ENCODE measurements at places on chromosomes 3 and 15.
A peak's percentile ranks its signal among the peaks of the same experiment; 100 is the strongest.

- DNase-seq: no peak
These were observed 114.2 kb downstream of the AGBL1 start for GRCh38 chr15:86193716-86194380.

GRCh38 chr3:64278625-64279024 lies 53.4 kb upstream of the PRICKLE2 start:
- no peak for DNase-seq

DNA sequence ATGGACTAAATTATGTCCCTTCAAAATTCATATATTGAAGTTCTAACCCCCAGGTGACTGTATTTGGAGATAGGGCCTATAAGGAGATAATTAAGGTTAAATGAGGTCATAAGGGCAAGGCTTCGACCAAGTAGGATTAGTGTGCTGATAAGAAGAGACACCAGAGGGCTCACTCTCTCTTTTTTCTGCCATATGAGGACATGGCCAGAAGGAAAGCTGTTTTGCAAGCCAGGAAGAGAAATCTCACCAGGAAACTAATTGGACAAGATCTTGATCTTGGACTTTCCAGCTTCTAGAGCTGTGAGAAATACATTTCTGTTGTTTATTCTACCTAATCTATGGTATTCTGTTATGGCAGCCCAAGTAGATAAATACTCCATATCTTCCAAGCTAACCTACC lies 503.6 kb upstream of the NAALADL2 start:
- no peak for DNase-seq

DNA sequence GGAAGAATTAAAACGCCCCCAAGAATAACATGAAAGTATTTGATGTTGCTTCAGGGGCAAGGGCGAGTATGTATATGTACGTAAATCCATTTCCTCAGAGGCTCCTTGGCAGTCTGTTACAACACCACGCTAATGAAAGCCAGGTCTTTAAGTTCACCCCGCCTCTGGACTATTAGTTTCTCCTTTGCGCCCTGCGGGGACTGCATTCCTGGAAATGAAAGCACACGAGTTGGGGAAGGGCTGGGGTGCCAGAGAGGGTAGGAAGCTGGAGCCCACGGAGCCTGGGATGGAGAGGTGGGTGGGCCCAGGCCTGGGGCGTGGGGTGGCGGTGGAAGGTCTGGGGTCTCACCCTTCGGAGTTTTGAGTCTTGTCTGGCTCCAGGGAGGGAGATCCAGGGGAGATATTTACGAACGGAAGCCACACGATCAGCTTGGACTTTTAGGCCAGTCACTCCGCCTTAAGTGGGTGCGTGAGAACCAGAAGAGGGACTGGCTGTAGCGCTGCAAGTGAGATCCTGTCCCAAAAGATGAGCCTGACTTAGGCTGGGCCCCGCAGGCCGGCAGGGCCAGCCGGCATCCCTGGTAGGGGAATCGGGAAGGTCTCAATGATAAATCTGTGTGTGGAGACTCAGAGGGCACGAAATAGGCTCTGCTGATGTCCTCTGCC lies 1.6 kb upstream of the PLCL2 start:
- DNase-seq: no peak

GRCh38 chr15:83398626-83399025 lies 48.5 kb upstream of the SH3GL3 start:
- no peak for DNase-seq

GRCh38 chr3:130894130-130894985 lies 474 bp downstream of the ATP2C1 start:
- DNase-seq: peak; percentile 25

GRCh38 chr15:74382004-74382816 lies 14.8 kb upstream of the CYP11A1 start:
- DNase-seq: peak; percentile 39

DNA sequence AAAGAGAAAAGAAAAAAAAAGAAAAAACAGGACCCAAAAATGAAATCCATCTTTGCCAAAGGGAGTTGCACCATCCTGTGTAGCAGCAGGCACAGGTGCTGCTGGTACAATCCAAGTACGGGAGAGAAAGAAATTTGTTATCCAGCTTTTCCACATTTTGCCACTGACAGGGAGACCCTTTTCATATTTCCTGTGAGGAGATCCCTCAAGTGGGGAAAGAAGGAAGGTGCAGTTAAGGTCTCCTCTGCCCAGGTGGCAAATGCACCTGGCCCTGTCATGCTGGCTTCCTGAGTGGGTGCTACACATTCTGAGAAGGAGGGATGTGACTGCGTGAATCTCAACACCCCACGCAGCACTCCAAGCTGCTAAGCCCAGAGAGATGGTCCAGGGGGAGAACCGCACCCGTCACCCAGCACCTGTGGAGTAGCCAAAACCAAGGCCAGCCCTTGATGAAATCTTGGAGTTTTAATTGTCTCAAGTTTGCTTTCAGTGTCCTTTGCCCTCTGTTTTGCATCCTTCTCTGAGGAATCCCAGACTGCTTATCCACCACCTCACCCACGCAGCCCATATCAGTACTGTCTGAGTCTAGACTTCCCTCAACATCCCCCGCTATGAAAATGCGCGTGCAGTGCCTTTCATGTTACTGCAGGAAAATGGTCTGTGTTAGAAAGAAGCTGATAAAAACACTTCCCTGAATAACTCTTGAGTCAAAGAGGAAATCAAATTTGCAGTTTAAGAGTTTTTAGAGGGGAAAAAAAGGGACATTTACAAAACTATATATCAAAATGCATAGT lies 141.9 kb upstream of the THBS1 start:
- DNase-seq: no peak

DNA sequence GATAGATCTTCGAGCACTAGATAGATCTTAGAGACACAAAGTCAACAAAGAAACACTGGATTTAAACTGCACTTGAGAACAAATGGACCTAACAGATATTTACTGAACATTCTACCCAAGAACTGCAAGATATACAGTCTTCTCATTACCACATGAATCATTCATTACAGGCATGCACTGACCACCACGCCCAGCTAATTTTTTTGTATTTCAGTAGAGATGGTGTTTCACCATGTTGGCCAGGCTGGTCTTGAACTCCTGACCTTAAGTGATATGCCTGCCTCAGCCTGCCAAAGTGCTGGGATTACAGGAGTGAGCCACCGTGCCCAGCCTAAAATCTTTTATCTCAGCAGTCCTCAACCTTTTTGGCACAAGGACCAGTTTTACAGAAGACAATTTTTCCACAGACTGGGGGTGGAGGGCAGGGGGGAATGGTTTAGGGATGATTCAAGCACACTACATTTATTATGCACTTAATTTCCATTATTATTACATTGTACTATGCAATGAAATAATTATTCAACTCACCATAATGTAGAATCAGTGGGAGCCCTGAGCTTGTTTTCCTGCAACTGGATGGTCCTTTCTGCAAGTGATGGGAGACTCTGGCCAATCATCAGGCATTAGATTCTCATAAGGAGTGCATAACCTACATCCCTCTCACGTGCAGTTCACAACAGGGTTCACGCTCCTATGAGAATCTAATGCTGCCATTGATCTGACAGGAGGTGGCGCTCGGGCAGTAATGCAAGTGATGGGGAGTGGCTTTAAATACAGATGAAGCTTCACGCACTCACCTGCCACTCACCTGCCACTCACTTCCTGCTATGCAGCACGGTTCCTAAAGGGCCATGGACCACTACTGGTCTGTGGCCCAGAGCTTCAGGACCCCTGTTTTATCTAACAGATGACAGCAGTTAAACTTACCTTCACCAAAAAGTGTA lies 21.7 kb downstream of the CSNK1G1 start:
- DNase-seq: no peak

DNA sequence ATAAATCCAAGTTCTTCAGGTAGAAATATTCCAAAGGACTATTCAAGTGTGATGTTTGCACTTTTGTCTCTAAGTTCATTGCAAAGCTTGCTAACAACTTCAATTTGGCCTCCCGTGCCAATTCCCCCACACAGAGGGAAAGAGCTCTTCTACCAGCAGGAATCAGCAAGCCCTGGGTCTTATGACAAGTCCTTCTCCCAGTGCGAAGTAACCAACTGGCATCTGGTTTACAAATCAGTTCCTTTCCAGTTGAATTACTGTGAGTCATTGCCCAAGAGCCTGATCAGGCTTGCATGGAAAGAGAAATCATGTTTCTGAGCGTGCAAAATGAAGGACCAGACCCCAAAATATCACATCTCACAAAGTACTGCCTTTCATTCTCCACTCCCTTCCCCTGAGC lies 62.7 kb upstream of the SLCO3A1 start:
- DNase-seq: no peak

DNA sequence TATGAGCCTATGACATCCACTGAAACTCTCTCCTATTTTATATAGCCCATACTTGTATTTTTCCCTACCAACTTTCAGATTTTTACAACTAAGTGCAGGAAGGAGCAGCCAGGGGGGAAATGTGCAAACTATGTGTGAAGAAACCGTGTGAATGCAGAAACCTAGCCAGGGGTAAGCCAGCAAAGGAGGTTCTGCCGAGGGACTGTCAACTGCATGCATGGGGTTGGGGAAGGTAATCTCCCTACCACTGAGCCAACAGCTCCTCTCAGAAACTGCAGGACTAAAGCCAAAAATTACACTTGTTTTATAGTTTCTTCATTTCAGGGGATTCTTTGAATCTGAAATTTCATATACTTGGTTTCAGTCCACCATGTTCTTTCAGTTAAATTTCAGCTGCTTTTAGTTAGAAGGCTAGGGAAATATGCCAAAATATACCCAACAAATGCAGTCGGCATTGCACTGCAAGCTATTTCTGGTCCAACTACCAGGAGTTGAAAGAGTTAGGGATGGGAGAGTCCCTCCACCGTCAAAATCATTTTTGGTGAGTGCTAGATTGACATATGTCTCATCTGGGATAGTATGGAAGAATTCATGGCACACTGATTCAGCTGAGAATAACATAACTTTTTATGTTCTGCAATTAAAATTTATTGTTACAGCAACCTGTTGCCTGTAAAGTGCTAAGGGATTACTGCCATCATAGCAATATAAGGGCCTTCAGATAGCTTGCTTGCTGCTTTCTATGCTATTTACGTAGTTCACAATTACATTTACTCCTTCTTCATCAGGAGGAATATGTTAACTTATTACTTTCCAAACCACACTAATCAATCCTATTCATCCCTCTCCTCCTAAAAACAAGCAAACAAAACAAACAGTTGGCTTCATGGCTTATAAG lies 904.2 kb downstream of the ROBO1 start:
- no peak for DNase-seq

GRCh38 chr3:17932136-17932771 lies 189.8 kb upstream of the TBC1D5 start:
- no peak for DNase-seq

DNA sequence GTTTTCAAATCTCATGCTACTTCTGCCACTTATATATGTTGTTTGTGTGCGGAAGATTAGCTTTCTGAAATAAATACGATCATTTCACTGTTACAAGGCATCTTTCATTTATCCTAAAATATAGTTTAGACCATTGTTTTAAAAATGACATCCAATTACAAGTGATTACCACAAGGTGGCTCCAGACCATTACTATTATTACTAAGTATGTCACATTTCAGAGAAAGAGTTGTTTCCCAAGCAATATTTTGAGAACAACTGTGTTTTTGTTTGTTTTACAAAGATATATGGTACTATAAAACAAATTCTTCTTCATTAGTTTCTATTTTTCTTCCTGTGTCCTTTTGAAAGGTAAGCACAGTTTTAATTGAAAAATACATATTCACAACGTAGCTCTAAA lies 136.0 kb upstream of the RAP2B start:
- no peak for DNase-seq

DNA sequence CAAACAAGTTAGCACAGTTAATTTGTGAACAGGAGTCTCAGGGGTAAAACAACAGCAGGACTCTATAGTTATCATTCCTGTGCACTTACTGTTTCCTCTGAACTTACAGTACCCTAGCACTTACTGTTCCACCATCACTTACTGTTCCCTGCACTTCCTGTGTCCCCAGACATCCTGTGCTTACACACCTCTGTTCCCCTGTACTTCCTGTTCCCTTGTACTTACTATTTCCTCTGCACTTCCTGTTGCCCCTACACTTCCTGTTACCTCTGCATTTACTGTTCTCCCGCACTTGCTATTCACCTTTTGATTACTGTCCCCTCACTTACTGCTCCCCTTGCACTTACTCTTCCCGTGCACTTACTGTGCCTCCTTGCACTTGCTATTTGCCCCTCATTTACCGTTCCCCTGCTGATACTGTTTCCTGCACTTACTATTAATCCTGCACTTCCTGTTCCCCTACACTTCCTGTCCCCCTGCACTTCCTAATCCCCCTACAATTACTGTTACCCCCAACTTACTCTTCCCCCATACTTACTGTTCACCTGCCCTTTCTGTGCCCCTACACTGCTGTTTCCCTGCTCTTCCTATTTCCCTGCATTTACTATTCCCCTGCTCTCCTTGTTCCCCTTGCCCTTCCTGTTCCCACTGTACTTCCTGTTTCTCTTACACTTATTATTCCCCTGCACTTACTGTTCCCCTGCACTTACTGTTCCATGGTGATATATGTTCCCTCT lies 30.3 kb downstream of the TPRA1 start:
- DNase-seq: no peak

- DNase-seq: no peak
These were observed 65.9 kb upstream of the LCTL start for GRCh38 chr15:66631616-66632263.

- DNase-seq: no peak
These were observed 9.4 kb upstream of the ANPEP start for GRCh38 chr15:89823836-89824606.

DNA sequence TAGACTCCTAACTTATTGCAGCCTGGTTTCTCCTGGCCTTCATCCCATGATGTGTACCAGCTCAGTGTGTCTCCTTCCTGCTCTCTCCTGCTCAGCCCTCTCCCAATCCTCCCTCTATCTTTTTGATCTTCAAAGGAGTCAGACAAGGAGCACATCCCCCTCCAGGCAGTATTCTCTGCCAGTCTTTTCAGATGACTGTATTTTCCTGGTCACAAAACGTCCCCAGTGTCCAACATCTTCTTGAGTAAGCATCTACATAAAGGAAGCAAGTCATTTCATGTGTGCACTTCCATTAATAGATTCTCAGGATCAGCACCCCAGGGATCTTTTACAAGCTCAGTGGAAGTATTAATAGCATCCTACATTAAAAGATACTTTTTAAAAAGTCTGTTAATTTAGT lies 148.9 kb upstream of the THBS1 start:
- DNase-seq: no peak

- no peak for DNase-seq
These were observed 68.0 kb upstream of the CMTM7 start for GRCh38 chr3:32323604-32324003.

DNA sequence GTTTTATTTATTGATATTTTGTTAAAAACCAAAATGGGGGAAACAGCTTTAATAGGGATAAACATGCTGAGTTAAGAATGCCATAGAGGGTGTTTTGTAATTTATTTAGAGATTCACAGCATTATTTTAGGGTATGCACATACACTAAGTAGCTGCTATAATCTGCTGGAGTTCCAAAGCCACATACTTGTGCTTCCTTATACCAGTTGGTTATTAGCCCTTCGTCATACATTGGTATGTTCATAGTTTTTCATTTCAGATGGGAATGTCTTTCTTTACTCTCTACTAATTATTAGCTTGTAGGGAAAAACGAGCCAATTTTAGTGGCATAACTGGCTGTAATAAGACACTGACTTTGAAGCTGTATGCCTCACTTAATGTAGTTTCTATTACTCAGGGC lies 74.9 kb downstream of the PFN2 start:
- no peak for DNase-seq

GRCh38 chr3:112114576-112115160 lies 18.4 kb downstream of the GCSAM start:
- no peak for DNase-seq
